Osteocyte (in vitro differentiated cells): ENCODE measurements at places on chromosomes 3 and 15.
A peak's percentile ranks its signal among the peaks of the same experiment; 100 is the strongest.

DNA sequence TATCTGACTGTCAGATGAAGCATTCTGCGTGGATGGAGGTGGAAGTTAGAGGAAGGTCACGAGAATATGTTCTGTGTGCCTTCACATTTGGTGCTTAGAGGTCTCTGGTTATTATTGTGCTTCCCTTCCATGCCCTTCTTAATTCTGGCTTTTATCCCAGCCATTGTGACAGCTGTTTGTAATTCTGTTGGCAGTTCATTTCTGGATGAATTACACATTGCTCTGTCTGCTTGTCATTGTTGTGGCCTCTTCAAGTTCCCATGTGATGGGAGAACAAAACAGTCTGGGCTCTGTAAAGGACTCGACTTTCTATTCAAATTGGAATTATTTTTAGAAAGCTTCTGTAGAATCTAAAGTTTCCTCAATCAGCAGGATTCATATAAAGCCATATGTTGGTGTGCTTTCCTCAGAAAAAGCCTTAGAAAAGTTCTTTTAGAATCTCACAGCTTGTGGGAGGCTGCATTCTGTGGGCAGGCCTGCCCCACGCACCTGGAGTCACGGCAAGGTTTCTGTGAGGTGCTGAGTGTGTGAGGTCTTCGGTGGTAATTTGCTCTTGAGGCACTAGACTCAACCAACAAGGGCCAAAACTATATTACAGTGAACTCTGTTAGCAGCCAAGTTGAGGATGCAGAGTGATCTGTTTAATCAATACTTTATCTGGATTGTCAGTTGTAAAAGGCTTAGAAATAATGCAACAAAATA lies 397.4 kb upstream of the AZI2 start:
- no peak for DNase-seq
- H3K4me3 ChIP-seq: no peak overlapping the region

- H3K36me3 ChIP-seq: no peaks in the 10 kb centered on the region
- H3K27ac ChIP-seq: no peak overlapping the region
- no peaks in the 10 kb centered on the region for H3K27me3 ChIP-seq
- DNase-seq: no peak
- H3K4me3 ChIP-seq: no peak overlapping the region
- no peaks in the 10 kb centered on the region for H3K4me1 ChIP-seq
These were observed 477.4 kb downstream of the RSL24D1 start for GRCh38 chr15:54719325-54719724.

DNA sequence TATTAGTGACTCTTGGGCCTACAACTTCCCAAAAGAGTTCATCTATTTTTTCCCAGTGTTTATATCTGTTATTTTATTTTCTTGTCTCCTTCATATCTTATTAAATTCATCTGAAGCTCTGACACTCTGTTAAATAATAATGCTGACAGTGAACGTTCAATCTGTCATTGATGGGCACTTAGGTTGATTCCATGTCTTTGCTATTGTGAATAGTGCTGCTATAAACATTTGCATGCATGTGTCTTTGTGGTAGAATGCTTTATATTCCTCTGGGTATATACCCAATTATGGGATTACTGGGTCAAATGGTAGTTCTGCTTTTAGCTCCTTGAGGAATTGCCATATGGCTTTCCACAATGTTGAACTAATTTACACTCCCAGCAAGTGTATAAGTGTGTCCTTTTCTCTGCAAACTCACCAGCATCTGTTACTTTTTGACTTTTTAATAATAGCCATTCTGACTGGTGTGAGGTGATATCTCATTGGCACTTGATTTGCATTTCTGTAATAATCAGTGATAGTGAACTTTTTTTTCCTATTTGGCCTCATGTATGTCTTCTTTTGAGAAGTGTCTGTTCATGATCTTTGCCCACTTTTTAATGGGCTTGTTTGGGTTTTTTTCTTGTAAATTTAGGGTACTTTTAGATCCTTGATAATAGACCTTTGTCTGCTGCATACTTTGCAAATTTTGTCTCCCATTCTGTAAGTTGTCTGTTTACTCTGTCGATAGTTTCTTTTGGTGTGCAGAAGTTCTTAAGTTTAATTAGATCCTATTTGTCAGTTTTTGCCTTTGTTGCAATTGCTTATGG lies 122.5 kb downstream of the LEKR1 start:
- DNase-seq: no peak
- H3K27ac ChIP-seq: no peak overlapping the region
- H3K4me1 ChIP-seq: peaks cover 15% of the 10 kb centered on the region
- H3K36me3 ChIP-seq: no peaks in the 10 kb centered on the region

DNA sequence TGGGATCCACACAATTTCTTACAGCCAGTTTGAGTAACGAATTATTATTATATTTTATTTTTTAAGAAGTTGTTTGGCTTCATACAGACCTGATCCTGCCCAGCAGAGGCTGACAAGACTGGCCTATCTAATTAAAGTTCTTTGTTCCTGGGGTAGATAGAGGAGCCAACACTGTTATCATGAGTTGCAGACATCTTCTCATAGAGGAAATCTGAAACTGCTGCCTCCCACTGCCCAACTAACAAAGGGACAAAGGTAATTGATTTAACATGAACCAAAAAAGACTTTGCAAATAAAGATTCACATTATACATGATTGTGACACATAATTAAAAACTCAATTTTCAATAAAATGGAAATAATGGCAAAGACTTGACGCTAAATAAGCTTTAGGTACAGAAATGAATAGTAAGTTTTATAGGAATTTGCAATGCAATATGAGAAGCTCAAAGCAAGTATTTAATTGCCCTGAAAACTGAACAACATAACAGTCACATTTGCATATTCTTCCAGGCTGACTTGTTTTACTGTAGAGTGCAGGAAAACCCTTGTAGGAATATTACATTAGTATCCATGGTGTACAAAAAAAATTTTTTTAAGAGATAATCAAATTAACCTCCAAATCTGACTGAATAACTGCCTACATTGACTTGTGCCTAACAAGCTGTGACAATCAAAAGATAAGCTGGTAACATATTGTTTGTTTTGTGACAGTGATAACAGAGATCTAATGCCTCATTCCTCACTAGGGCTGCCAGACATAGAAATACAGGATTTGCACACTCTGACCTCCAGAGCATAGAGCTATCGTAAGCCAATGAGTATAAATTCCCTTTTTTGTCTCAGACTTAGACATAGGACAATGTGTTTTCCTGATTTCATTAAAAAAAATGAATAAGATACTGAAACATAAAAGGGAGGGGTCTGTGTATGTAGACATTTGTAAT lies 273.2 kb downstream of the MFSD1 start:
- DNase-seq: no peak
- no peaks in the 10 kb centered on the region for H3K27me3 ChIP-seq
- peaks cover 10% of the 10 kb centered on the region for H3K4me1 ChIP-seq
- no peaks in the 10 kb centered on the region for H3K36me3 ChIP-seq
- no peak overlapping the region for H3K4me3 ChIP-seq

GRCh38 chr3:134883697-134884385 lies 88.8 kb downstream of the EPHB1 start:
- H3K27me3 ChIP-seq: no peaks in the 10 kb centered on the region
- H3K4me3 ChIP-seq: no peak overlapping the region
- H3K36me3 ChIP-seq: no peaks in the 10 kb centered on the region
- H3K4me1 ChIP-seq: no peaks in the 10 kb centered on the region

DNA sequence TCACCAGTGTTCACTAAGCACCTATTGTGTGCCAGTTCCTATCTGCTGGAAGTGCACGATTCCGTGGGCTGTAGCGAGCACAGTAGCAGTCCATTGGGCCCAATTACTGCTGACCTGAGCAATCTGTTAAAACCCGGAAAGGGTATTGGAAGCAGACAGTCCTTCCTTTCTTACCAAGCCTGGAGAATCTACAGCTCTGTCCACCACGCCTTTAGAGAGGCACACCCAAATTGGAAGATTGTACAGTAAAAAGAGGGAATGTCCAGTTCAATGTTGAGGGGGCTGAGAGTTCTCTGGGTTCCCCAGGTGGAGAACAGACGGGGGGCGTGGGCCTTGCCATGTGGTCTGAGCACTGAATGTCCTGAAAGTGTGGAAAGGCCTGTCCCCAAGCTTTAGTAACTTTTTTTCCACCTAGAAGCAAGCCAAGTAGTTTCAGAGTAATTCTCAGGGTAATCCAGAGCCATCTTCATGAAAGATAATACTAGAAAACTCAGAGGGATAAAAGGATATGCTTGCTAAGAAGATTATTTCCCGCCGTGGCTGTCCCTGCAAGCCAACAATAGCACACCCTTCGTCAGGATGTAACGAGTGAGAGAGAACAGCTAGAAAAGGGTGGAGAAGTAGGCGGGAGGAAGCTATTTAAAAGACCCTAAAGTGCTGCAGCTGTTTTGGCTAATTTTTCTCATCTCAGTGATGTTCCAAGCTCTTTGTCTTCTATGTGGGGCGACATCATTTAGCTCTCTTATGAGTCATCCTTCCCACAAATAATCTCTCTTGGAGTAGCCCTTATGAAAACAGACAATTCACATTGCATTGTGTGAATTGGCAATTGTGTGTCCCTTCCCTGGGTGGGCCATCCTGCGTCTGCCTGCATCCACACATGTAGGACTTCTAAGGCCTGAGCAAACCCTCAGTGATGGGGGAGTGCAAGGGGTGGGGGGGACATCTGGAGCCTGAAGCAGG lies 181.0 kb downstream of the ATG7 start:
- H3K4me3 ChIP-seq: no peak overlapping the region
- H3K36me3 ChIP-seq: peaks cover under 1% of the 10 kb centered on the region
- peaks cover 38% of the 10 kb centered on the region for H3K4me1 ChIP-seq
- H3K27ac ChIP-seq: peak overlapping the region; percentile 86

DNA sequence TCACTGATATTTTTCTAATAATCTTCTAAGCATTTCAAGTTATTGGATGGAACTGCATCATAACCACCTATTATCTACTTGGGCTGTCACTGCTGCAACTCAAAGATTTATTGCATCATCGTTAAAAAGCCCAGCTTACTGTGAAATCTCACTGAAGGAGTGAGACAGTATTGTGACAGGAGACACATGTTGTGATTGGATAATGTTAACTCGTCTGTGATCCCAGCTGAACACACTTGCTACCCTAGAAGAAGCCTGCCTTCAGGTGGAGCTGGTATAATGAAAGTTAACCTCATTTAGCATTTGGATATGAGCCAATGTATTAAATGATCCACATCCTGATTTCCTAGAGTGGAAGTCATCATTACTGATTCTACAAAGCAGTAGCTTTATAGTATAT lies 138.1 kb downstream of the MAP2K5 start:
- H3K27me3 ChIP-seq: no peaks in the 10 kb centered on the region
- no peaks in the 10 kb centered on the region for H3K4me1 ChIP-seq
- H3K27ac ChIP-seq: no peak overlapping the region
- no peak overlapping the region for H3K4me3 ChIP-seq

DNA sequence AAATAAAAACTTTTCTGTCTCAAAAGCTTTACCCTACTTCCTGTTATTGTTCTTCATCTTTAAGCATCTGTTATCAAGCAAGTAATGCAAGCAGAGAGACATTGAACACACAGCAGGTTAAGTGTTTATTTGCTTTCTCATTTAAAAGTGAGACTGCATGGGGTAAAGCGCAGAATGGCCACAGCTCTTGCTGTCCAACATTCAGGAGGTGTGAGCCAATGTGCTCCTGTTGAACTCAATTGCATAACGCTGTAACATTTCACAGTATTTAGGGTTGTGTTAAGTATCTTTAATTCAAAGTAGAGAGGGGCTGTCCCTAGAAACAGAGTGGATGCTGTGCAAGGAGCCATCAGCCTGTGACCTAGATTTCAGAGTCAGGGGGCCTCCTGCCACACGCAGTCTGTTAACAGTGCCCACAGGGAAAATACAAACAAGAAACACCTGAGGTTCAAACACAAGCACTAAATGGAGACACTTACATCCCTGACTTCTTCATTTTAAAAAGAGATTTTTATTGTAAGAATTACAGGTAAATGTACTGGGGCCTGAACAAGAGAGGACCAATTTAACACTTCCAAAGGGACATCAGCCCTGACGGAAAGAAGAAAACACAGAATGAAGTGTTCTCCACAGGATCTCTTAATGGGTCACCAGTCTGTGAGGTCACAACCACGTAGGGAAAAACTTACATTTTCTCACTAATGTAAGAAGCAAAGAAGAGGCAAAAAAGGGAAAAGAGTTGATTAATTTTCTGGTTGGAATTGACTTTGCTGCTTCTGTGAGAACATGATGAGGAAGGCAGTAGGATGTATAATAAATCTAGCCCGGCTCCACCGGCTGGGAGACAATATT lies 815.1 kb downstream of the VGLL3 start:
- no peaks in the 10 kb centered on the region for H3K36me3 ChIP-seq
- no peak overlapping the region for H3K27ac ChIP-seq
- no peak overlapping the region for H3K4me3 ChIP-seq
- peaks cover 1% of the 10 kb centered on the region for H3K27me3 ChIP-seq
- no peaks in the 10 kb centered on the region for H3K4me1 ChIP-seq

DNA sequence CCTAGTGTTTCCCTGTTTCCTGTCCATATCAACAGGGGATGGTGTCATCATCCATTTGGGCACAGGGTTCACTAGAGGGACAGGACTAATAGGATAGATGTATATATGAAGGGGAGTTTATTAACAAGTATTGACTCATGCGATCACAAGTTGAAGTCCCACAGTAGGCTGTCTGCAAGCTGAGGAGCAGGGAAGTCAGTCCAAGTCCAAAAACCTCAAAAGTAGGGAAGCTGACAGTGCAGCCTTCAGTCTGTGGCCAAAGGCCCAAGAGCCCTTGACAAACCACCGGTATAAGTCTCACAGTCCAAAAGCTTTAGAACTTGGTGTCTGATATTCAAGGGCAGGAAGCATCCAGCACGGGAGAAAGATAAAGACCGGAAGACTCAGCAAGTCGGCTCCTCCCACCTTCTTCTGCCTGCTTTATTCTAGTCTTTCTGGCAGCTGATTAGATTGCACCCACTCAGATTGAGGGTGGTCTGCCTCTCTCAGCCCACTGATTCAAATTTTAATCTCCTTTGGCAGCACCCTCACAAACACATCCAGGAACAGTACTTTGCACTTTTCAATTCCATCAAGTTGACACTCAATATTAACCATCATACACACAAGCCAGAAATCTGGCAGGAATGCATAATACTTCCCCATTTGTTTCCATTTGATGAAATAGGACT lies 43.4 kb downstream of the CD200 start:
- DNase-seq: no peak
- peaks cover 13% of the 10 kb centered on the region for H3K4me1 ChIP-seq
- H3K27ac ChIP-seq: no peak overlapping the region
- H3K36me3 ChIP-seq: no peaks in the 10 kb centered on the region
- H3K4me3 ChIP-seq: no peak overlapping the region

DNA sequence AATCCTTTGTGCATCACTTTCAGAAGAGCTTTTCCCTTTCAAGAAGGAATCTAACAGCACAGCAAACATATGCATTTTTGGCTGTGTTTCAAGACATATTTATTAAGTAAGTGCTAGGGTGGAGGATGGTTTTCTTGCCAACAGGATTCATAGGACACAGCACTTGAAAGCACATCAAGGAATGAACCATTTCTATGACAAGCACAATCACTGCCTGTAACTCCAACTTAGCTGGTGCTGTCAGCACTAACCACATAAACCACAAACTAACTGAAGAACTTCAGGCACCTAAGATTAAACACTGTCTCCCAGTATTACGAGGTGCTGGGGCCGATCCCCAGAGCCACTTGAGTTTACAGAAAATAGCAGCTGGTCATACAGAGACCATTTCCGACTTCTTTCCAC lies 35.4 kb upstream of the SPRED1 start:
- no peaks in the 10 kb centered on the region for H3K36me3 ChIP-seq
- no peak overlapping the region for H3K4me3 ChIP-seq
- H3K27ac ChIP-seq: peak overlapping the region; percentile 12
- no peak for DNase-seq
- peaks cover 16% of the 10 kb centered on the region for H3K4me1 ChIP-seq

- H3K4me1 ChIP-seq: no peaks in the 10 kb centered on the region
- no peaks in the 10 kb centered on the region for H3K27me3 ChIP-seq
- no peak overlapping the region for H3K4me3 ChIP-seq
These were observed 8.4 kb downstream of the NBEAL2 start for GRCh38 chr3:46987743-46988401.

GRCh38 chr15:61047783-61048182 lies 181.3 kb downstream of the RORA start:
- H3K27ac ChIP-seq: no peak overlapping the region
- no peaks in the 10 kb centered on the region for H3K36me3 ChIP-seq
- H3K4me3 ChIP-seq: no peak overlapping the region
- H3K4me1 ChIP-seq: peaks cover 53% of the 10 kb centered on the region
- DNase-seq: no peak
